Activated T-helper 2 cell treated with anti-CD3 and anti-CD28 coated beads, Interferon-gamma antibody, Interleukin-2, Interleukin-4, amounts not matched to agents 10 μg/mL and 5 μg/mL and 100 μg/mL, durations not matched to agents 14 hours and 24 hours and 36 hours (primary cell): ENCODE measurements at places on chromosomes 6 and 20.

GRCh38 chr20:41927655-41928054, 309.5 kb upstream of the CHD6 start:
- no peak overlapping the region for H3K4me3 ChIP-seq
- no peaks in the 10 kb centered on the region for H3K36me3 ChIP-seq
- no peaks in the 10 kb centered on the region for H3K4me1 ChIP-seq
- H3K27ac ChIP-seq, result no peak overlapping the region

- H3K27ac ChIP-seq, result no peak overlapping the region
- no peak overlapping the region for H3K4me3 ChIP-seq
- H3K4me1 ChIP-seq, result no peaks in the 10 kb centered on the region
Observed at GRCh38 chr20:39263076-39263475, 300.9 kb downstream of the DHX35 start.

DNA sequence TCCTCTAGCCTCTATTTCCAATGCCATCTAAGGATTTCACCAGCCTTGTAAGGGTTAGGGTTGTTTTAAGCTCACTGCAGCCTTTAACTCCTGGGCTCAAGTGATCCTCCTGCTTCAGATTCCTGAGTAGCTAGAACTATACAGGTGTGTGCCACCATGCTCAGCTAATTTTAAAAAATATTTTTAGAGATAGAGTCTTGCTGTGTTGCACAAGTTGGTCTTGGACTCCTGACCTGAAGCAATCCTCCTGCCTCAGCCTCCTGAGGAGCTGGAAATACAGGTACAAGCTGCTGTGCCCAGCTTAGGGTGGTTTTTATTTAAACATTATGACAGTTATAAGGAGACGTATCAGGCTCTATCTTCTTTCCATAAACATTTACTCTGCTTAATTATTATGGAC, 26.5 kb downstream of the ANKRD6 start:
- H3K36me3 ChIP-seq, result no peaks in the 10 kb centered on the region
- no peak overlapping the region for H3K4me3 ChIP-seq
- no peaks in the 10 kb centered on the region for H3K4me1 ChIP-seq
- H3K27ac ChIP-seq, result no peak overlapping the region
- DNase-seq, result no peak
- peaks cover 6% of the 10 kb centered on the region for H3K27me3 ChIP-seq

DNA sequence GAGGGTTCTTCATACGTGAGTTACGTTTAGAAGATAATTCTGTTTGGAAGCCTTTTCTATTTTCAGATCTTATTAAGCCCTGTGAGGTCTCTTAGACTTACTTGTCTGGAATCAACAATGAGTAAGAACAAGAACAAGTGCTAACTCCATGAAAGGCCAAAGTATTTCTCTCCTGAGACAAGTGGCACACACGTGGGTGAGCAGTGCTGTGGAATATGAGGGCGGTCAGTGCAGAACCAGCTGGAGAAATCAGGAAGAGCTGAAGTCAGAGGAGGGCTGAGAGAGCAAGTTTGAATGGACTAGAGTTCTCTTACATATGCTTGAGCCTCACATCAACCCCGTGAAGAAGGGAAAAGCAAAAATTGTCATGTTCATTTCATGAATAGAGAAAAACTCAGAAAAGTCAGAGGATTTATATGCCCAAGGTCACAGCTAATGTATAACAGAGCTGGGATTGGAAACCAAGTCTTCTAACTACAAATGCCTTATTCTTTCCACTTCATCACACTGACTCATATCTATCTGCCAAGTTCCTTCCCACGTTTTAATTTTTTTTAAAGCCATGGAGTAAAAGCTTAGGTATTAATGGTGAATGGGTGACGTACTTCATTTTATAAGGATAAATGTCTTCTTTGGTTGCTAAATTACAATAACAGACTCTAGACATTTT, 201.3 kb upstream of the DTNBP1 start:
- peaks cover 4% of the 10 kb centered on the region for H3K36me3 ChIP-seq
- H3K27ac ChIP-seq, result peak overlapping the region; percentile 66
- H3K4me1 ChIP-seq, result peaks cover 5% of the 10 kb centered on the region
- H3K27me3 ChIP-seq, result peaks cover 1% of the 10 kb centered on the region
- H3K4me3 ChIP-seq, result no peak overlapping the region
- DNase-seq, result no peak

DNA sequence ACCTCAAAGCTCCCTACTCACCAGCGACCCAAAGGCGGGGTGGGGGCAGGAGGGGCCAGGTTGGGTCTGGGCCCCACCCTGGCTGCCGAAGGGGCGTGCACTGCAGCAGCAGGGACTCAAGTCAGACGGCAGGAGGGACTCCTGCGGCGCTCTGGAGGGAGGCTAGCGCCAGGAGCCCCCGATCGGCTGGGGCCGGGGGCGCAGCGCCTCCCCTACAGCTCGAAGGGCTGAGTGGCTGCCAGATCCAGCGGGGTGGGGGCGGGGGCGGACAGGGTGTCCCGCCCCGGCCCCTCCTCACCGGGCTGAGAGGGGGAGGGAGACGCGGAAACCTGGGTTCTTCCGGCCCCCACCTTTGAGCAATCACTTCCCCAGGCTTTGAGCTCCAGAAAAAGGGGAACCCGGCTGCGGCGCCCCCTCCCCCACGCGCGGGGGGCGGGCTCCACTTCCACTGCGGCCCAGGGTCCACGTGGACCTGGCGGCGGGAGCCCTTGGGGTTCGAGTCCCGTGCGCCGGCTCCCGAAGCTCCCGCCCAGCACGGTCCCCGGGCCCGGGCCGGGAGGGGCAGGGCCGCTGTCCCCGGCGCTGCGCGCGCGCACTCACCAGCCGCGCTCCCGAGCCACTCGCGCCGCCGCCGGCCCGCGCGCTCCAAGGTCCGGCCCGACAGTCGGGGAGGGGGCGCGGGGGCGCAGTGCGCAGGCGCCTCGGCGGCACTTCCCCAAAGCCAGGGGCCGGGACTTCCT, at the start of gene RGS19:
Gene RGS19, minus strand, starts transcription at position 246 of the 740 bp plus-strand sequence. CDS start 2,632 bp downstream, outside the sequence.
- DNase-seq, result peak; percentile 71
- peak within 1 kb of the TSS; percentile 80 for H3K27ac ChIP-seq
- H3K4me3 ChIP-seq, result peak within 1 kb of the TSS; percentile 95
- peaks cover 21% of the 10 kb centered on the region for H3K27me3 ChIP-seq

DNA sequence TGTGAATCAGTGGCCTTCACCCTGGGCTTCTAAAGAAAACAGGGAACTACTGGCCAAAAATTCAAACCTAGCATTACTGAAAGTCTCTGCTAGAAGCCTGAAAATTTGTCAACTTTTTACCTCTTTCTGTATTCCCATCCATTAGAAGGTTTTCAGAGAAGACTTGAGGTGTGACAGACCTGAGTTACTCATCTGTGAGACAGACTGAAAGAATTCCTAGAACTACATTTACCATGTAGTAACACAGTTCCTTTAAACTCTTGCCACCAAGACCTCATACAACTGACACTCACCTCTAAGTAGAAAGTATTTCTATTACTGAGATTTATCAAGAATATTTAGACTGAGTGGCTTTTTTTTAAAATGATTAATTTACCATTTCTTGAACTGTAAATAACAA, 4.5 kb downstream of the DPM1 start:
- no peak for DNase-seq
- no peaks in the 10 kb centered on the region for H3K27me3 ChIP-seq
- H3K36me3 ChIP-seq, result peaks cover 70% of the 10 kb centered on the region
- peaks cover 24% of the 10 kb centered on the region for H3K4me1 ChIP-seq
- no peak overlapping the region for H3K27ac ChIP-seq
- H3K4me3 ChIP-seq, result no peak overlapping the region

- no peaks in the 10 kb centered on the region for H3K36me3 ChIP-seq
- no peak for DNase-seq
- H3K4me1 ChIP-seq, result no peaks in the 10 kb centered on the region
- H3K4me3 ChIP-seq, result no peak overlapping the region
- no peak overlapping the region for H3K27ac ChIP-seq
Observed at GRCh38 chr6:43698584-43699349, 11.2 kb upstream of the MRPS18A start.

DNA sequence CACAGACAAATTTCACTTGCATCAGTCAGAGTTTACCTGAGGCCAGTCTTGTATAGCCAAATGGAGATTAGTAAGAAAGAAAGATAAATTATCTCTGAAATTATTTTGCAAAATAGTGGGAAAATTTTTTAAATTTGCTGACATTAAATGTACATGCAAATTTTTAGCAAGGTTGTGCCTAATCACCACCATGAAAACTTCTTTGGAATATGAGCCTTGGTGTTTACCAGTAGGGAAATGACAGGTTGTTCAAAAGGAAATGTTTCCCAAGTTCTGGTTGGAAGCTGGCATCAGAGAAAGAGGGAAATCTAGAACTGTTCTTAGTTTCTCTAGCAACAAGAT, 34.4 kb upstream of the LOC128125822 start:
- H3K4me1 ChIP-seq, result peaks cover 12% of the 10 kb centered on the region
- peaks cover 3% of the 10 kb centered on the region for H3K36me3 ChIP-seq
- no peak for DNase-seq
- H3K27me3 ChIP-seq, result peaks cover 16% of the 10 kb centered on the region
